ENCODE measurements at places on chromosomes 5 and 9.

- DNase-seq = no peak
Measured at GRCh38 chr9:106613250-106613737, 249.7 kb upstream of the ZNF462 start.

DNA sequence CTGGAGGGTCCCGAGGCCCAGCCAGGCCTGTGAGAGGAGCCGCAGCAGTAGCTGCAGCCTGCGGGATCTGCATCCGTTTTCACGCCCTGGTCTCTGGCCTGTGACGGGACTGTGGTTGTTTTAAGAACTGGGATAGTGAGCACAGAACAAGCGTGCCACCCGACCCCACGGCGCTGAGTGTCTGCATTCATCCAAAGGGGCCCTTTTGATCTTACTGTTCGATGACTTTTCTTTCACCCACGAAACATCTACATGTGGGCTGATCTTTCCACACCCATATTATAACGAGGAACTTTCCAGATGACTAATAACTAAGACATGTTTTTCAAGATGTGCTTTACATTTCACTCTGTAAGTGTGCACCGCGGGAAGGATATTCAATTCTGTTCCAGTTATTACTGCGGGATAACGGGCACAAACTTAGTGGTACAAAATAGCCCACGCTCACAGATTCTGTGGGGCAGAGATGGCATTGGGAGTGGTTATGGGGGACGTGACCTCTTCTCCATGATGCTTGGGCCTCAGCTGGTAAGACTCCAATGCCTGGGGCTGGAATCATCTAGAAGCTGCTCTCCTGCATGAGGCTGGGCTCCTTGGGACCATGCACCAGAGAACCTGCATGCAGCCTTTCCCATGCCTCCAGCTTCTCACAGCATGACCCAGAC is 165.0 kb downstream of the SYK start:
- no peak for DNase-seq

DNA sequence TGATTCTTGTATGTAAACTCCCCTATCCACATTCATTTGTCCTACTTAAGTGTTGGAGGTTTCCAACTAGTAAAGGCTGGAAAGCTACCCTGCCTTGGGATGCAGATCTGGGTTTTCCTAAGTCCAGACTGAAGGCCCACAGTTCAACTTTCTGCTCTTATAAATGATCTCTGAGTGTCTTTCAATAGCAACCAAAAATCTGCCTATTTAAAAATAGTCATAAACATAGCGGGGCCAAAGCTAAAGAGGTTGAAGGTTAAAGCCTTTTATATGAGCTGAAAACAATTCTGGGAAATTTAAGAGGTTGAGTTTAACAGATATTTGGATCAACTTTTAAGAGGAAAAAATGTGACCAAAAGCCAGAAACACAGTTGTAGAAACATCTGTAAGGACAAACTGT is 87.2 kb downstream of the NTRK2 start:
- DNase-seq = no peak

GRCh38 chr5:10109299-10109698 is 140.4 kb downstream of the ATPSCKMT start:
- DNase-seq = no peak

DNA sequence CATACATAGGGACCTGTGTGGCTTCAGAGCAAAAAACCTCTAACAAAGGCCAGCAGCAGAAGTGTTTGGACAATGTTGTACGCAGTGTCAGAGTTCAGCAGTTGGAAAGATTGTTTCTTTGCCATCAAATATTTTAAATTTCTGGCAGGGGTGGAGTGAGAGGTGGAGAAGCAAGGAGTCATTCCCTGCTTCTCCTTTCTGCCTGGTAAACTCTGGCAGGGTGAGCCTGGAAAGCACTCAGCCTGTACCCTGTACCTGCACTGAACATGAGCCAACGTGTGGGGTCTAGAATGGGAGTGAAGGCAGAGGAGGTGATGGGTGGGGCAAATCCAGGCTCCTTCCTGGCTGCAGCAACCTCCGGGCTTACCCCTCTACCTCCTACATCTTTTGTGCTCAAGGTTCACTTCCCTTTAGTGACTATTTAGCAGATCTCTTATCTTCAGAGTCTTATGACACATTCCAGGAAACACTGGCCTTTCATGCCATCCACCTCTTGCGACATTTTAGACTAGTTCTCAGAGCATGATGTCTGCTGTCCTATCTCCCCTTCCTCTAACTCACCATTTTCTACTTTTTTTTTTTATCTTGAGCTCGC is 445.0 kb upstream of the PIK3R1 start:
- peak; percentile 85 for DNase-seq

DNA sequence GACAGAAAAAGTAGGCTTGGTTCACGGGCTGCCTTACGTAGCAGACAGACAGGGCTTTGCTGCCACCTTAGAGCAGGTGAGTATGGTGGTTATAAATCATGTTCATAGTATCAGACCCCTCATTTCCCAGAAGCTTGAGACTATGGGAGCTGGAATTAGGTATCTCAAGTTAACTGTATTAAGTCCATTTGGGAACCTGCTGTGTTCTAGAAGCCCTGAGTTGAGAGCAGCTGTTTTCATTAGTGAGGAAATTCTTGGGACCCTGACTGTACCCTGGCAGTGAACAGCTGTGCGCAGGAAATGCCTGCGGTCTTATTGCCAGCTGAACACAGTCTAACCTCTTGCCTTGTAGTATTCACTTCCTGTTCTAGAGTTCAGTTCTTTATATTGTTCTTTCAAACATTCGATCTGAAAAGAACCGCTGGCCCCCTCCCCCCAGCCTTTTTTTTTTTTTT is 29.8 kb downstream of the UGCG start:
- DNase-seq = peak; percentile 69

DNA sequence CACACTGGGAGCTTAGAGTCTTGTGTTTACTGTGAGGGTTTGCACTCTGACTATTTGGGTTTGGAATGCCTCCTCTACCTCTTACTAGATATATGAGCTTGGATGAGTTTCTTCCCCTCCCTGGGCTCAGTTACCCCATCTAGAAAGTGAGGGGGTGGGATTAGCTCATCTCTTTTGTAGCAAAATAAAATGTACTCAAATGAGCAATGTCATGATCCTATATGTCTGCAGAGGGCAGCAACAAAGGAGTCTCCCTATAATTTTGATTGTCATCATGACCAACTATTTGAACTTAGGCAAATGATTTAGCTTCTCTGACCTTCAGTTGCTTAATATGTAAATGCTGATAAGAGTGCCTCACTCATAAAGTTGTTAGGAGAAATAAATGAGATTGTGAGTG is 109.0 kb downstream of the DPYSL3 start:
- DNase-seq = peak; percentile 3

DNA sequence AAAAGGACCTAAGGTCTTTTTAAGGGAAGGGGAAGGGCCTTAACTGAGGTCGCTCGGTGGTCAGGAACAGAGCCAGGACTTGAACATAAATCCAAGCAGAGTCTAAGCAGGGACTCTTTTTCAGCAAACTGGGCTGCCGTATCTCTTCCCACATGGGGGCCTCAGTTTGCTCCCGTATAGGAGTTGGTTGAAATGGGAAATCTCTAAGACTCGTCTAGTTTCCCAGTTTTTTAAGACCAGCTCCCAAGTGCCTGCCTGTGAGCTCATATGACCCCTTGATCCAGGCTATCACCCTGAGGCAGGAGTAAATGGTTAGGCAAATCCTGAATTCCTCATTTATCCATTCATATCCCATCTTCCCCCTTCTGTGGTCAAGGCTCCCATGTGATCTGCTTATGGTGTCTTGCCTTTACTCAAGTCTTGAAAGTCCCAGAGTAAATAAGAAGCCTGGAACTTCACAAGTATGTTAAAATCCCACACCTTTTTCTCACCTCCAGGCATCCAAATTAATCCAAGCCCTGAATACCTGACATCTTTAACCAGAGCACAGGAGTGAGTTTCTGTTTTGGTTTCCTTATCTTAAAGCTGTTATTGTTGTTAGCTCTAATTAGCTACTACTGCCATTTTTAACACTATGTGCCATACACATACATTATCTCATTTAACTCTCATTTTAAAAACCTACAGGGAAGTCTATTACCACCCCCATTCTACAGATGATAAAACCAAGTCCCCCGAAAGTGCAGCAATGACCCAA is 3.0 kb downstream of the ARSI start:
- no peak for DNase-seq

Data from hematopoietic multipotent progenitor cell treated with erythropoietin and hydrocortisone succinate and interleukin-3 and kit ligand, for 6 days (in vitro differentiated cells).